ENCODE measurements at places on chromosomes 2 and 18. TPM values are rescaled to one million over a fixed set of nuclear protein-coding genes. Genes with fewer than 3 reads are reported as not detected.

GRCh38 chr2:85737481-85737880, 16.3 kb upstream of the ATOH8 start:
- DNase-seq = peak; percentile 77

DNA sequence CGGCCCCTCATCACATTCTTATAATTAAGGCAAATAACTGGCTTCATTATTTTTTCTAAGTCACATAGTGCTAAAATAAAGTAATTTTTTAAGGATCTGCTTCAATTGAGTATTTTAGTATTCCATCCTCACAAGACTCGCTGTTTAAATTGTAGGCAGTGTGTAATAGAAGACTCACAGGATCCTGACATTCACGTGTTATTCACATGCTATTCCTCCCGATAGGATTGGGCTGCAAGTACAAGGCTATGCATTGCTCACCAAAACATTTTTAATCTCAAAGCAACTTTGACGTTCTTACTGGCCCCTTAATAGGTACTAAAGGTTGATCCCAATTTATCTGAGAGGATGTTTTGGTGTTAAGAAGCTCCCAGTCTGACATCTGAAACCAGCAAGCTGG, 127.6 kb upstream of the L3MBTL4 start:
- no peak for DNase-seq

GRCh38 chr2:110106642-110107041, 9.0 kb downstream of the MALL start:
- DNase-seq = peak; percentile 85

DNA sequence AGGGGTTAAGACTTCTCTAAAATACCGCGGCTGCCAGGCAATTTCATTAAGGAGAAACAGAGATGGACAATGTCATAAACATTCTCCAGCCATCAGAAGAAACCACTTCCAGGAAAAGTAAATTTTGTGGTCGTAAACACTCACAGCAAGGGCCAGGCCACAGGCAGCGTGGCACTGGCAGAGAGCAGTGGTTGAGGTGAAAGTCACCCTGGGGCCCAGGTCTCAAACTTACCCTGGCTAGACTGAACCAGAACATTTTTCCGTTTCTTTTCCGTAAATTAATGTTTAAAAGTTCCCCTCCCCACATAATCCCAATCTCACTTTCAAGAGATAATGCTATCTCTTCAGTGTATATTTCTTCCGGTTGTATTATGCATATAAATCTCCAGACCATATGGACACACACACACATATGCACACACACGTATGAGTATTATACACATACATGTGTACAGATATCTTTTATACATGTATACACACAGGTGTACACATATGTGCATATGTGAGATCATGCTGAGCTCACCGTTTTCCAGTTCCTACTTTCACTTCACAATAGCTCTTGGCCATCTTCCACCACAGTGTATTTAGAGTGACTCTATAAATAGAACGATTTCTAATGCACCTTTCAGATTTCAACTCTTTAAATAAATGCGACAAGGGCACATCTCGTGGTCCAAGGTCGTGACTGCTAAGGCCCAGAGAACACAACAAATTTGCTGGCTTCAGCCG, 90.1 kb downstream of the MALT1 start:
- no peak for DNase-seq

DNA sequence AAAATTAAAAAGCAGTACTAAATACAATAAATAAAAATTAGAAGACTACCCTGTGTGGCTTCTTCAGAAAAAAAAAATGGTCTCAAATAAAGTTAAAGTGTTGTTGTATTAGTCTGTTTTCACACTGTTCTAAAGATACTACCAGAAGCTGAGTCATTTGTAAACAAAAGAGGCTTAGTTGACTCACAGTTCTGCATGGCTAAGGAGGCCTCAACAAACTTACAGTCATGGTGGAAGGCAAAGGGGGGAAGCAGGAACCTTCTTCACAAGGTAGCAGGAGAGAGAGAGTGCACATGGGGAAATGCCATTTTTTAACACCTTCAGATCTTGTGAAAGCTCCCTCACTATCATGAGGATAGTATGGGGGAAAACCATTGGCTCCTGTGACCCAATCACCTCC, 612.8 kb downstream of the RNF144A start:
- peak; percentile 7 for DNase-seq

Gene CNGA3
- total RNA-seq = not detected

Gene FBXO15
- 0.43 TPM for total RNA-seq

All from fibroblast of villous mesenchyme (primary cell).